Activated CD4-positive, alpha-beta T cell treated with anti-CD3 and anti-CD28 coated beads, Interleukin-2, amount 50 U/mL, for 1 hour (primary cell): ENCODE measurements at places on chromosomes 13 and 19.

- no peak for DNase-seq
Observed at GRCh38 chr13:106182404-106182803, 353.1 kb downstream of the EFNB2 start.

GRCh38 chr19:35742121-35742724 is at the start of gene IGFLR1:
IGFLR1 (minus strand) TSS chr19:35742452; CDS start chr19:35741180, 1,272 bp downstream.
- DNase-seq: peak; percentile 50

GRCh38 chr19:41133260-41133659 is 19.0 kb downstream of the CYP2F1 start:
- DNase-seq: no peak

GRCh38 chr13:49443357-49443703 is 534 bp downstream of the CAB39L start:
- DNase-seq: no peak
